Activated CD8-positive, alpha-beta T cell treated with anti-CD3 and anti-CD28 coated beads for 36 hours (primary cell): ENCODE measurements at places on chromosomes 2 and 18.
A peak's percentile ranks its signal among the peaks of the same experiment; 100 is the strongest.

GRCh38 chr2:234494361-234495250 lies 2.3 kb downstream of the ARL4C start:
- H3K27me3 ChIP-seq: no peaks in the 10 kb centered on the region
- peak overlapping the region; percentile 91 for H3K27ac ChIP-seq
- peak overlapping the region; percentile 90 for H3K4me3 ChIP-seq

DNA sequence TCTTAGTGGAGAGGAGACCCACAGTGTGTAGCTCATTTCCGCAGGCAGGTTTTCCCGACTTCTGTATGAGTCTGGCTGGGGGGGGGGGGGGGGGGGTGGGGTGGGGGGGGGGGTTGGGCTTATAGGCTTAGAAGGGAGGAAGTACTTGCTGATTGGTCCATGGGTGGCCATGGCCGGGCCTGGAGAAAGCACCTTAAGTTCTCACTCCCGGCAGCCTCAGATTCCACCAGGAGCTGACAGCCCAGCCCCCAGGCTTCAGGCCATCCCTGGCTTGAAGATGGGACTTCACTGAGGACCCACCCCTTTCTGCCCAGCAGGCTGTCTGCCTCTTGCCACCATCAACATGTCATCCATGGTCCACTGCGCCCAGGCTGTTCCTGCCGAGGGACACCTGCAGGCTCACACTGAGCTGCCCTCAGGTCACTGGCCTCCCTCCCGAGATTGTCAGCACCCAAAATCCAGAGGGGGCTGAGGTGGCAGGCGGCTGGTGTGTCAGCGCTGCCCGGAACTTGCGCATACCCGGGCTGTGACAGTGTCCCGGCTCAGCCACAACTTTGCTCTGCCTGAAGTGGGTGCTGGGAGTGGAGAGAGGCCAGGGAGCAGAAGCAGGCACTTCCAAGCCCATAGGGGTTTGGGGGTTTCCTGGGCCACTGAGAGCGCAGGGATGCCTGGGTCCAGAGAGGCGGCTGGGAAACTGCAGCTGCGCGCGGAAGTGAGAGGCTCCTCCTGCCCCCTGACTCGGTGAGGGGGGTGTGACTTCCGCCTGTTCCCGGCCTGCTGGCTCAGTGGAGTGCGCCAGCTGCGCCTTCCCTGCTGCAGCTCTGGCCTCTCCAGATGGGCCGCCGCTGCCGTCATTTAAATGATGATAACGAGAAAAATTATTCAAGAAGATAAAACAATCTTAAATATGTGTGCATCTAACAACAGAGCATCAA lies 256.1 kb downstream of the RPRM start:
- no peak overlapping the region for H3K27ac ChIP-seq
- H3K27me3 ChIP-seq: peaks cover 2% of the 10 kb centered on the region
- H3K4me3 ChIP-seq: no peak overlapping the region
- H3K4me1 ChIP-seq: no peaks in the 10 kb centered on the region

- H3K27me3 ChIP-seq: no peaks in the 10 kb centered on the region
- DNase-seq: peak; percentile 92
- peaks cover 5% of the 10 kb centered on the region for H3K36me3 ChIP-seq
Observed at GRCh38 chr2:43133708-43134570, 92.5 kb downstream of the ZFP36L2 start.

DNA sequence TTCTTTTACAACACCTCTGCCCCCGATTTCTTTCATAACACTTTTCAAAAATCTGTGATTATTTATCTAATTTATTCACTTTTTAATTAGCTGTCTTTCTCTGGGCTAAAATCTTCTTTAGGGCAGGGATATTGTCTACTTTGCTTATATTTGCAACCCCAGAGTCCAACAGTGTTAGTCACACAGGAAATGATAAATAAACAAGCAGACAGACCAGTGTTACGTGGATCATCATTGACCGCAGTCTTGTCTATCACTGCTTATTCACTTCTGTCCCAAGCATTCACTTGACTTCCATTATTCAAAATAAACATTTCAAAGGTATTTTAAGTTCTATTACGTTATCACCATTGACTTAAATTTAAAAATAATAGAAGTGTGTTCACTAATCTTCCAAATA lies 237.6 kb upstream of the UBE2E3 start:
- no peak overlapping the region for H3K4me3 ChIP-seq
- no peak overlapping the region for H3K27ac ChIP-seq
- no peaks in the 10 kb centered on the region for H3K4me1 ChIP-seq
- peaks cover 1% of the 10 kb centered on the region for H3K27me3 ChIP-seq
- H3K36me3 ChIP-seq: no peaks in the 10 kb centered on the region
- no peak for DNase-seq

DNA sequence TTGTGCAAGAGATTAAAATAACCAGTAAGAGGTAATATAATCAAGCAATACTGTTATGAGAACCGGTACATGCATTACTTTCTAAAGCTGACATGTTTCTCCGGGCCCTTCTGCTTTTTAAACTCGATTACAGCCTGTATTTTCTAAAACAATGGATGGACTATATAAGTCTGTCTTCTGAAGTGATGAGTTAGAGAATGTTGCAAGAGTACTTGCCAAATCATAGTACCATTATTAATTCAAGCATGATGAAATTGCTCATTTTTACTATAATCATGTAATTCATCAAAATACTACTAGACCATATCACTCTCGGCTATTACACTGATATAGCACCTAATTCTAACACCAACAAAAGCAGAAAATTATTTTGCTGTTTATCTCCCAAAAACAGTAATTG lies 1240.3 kb upstream of the ACVR2A start:
- no peaks in the 10 kb centered on the region for H3K36me3 ChIP-seq
- no peak overlapping the region for H3K4me3 ChIP-seq
- no peaks in the 10 kb centered on the region for H3K27me3 ChIP-seq
- no peak overlapping the region for H3K27ac ChIP-seq
- DNase-seq: no peak
- H3K4me1 ChIP-seq: no peaks in the 10 kb centered on the region

- no peak overlapping the region for H3K27ac ChIP-seq
- H3K4me3 ChIP-seq: no peak overlapping the region
- no peaks in the 10 kb centered on the region for H3K4me1 ChIP-seq
- no peaks in the 10 kb centered on the region for H3K36me3 ChIP-seq
- no peaks in the 10 kb centered on the region for H3K27me3 ChIP-seq
- no peak for DNase-seq
Observed at GRCh38 chr2:100976645-100977391, 25.3 kb upstream of the RPL31 start.

DNA sequence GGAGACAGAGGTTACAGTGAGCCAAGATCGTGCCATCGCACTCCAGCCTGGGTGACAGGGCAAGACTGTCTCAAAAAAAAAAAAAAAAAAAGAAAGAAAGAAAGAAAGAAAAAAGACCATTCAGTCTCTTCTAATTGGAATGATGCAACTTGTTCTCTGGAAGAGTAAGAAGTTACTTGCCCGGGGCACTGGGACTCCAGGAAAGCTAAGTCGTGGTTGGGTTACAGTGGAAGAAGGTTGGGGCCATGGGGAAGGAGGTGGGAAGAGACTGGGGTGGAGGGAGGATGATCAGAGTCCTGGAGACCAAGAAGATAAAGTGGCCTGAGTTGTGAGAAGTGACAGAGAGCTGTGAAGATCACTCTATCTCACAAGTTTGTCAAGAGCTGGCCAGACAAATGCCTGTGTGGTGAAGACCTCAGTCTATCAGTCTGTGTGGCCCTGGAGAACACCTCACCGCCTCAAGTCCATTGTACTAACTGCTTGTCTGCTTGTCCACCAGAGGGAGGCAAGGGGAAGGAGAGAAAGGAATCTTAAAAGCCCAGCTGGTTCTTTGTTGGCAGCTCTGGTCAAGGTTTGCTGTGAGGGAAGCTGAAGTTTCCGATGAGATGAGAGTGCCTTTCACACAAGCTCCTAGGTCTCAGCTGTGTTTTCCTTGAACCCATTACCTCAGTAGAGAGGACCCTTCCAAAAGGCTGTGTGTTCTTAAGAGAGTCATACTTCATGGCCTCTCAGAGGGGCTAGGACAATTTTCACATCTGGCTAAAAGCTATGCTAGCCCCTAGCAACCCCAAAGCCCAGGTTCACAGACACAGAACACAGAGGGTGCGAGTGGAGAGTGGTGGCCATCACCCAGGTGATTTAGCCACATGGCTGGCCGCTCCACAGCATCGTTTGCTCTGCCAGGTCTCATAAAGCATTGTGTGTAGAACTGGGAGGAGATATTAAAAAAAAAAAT lies 72.0 kb upstream of the TMEM178A start:
- no peak overlapping the region for H3K4me3 ChIP-seq
- no peaks in the 10 kb centered on the region for H3K27me3 ChIP-seq
- DNase-seq: no peak
- H3K4me1 ChIP-seq: no peaks in the 10 kb centered on the region
- no peak overlapping the region for H3K27ac ChIP-seq
- H3K36me3 ChIP-seq: no peaks in the 10 kb centered on the region

- no peaks in the 10 kb centered on the region for H3K36me3 ChIP-seq
- no peak overlapping the region for H3K27ac ChIP-seq
- H3K27me3 ChIP-seq: peaks cover 3% of the 10 kb centered on the region
- no peaks in the 10 kb centered on the region for H3K4me1 ChIP-seq
Observed at GRCh38 chr2:191951376-191951775, 104.5 kb upstream of the CAVIN2 start.

- H3K4me1 ChIP-seq: no peaks in the 10 kb centered on the region
- H3K4me3 ChIP-seq: no peak overlapping the region
- no peaks in the 10 kb centered on the region for H3K36me3 ChIP-seq
- no peak for DNase-seq
- H3K27me3 ChIP-seq: no peaks in the 10 kb centered on the region
Observed at GRCh38 chr18:33802955-33803354, 224.9 kb downstream of the ASXL3 start.

- H3K4me3 ChIP-seq: no peak overlapping the region
- H3K27me3 ChIP-seq: peaks cover 63% of the 10 kb centered on the region
- H3K36me3 ChIP-seq: peaks cover 1% of the 10 kb centered on the region
- H3K4me1 ChIP-seq: peaks cover 15% of the 10 kb centered on the region
- no peak overlapping the region for H3K27ac ChIP-seq
- no peak for DNase-seq
Observed at GRCh38 chr2:176186024-176186423, 2.4 kb upstream of the HOXD1 start.

DNA sequence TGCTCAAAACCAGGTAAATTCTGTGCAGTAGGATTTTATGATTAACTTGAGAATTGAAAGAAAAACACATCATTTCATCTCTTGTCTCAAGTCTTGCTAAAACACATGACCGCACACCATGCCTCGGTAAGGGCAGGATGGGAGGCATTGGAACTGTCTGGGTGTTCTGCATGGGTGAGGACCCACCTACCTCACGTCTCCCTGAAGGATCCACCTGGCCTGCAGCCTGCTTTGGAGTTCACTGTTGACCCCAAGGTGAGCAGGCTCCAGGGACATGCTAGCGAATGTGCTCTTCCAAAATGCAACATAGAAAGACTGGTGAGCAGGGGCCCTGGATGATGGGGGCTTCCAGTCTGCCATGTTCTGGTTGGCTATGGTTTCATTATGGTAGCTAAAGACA lies 131.5 kb downstream of the NCK2 start:
- H3K4me3 ChIP-seq: no peak overlapping the region
- peaks cover 89% of the 10 kb centered on the region for H3K4me1 ChIP-seq
- H3K27ac ChIP-seq: peak overlapping the region; percentile 84
- peaks cover 77% of the 10 kb centered on the region for H3K36me3 ChIP-seq

- no peak overlapping the region for H3K4me3 ChIP-seq
- H3K27ac ChIP-seq: no peak overlapping the region
- H3K4me1 ChIP-seq: no peaks in the 10 kb centered on the region
- no peaks in the 10 kb centered on the region for H3K36me3 ChIP-seq
Observed at GRCh38 chr18:79611040-79611681, 68.4 kb upstream of the CTDP1 start.

GRCh38 chr2:121801916-121802315 lies 46.5 kb downstream of the TSN start:
- H3K4me1 ChIP-seq: peaks cover 16% of the 10 kb centered on the region
- H3K27ac ChIP-seq: no peak overlapping the region
- no peaks in the 10 kb centered on the region for H3K36me3 ChIP-seq
- H3K27me3 ChIP-seq: peaks cover 5% of the 10 kb centered on the region

DNA sequence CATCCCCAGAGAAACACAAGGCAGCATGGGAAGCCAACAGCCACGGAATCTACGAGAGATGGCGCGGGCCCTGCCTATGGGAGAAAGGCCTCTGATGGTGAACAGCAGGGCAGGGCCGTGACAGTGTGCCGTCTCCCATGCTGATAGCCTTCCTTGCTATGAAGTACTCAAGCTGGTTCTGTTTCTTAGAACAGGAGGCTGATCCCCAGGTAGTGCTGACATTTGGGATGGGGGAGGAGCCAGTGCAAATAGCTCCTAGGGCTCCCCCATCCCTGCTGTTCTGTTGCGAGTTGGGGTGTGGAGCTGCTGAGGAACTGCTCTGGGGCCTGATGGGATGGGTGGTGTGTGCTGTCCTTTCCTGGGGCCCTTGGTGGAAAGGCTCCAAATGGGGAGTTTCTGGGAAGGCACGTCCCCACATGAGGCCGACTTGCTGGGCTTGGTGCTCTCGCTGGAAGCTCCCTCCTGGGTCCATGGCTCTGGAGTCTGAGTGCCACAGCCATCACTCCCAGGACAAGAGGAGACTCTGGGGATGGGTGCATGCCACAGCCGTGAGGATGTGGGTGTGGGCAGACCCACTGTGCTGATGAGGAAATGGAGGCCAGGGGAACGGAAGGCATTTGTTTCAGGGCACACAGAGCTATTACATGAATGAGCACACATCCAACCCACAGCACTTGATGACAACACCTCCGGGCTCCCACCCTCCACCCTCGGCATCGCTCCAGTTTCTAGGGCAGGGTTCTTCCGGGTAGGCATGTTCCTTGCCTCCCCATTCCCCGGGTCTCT lies 246.8 kb downstream of the HDAC4 start:
- no peak overlapping the region for H3K27ac ChIP-seq
- H3K27me3 ChIP-seq: no peaks in the 10 kb centered on the region
- peaks cover 42% of the 10 kb centered on the region for H3K36me3 ChIP-seq
- H3K4me3 ChIP-seq: no peak overlapping the region
- H3K4me1 ChIP-seq: peaks cover 14% of the 10 kb centered on the region

- no peak for DNase-seq
- H3K27ac ChIP-seq: no peak overlapping the region
- H3K4me1 ChIP-seq: no peaks in the 10 kb centered on the region
- no peak overlapping the region for H3K4me3 ChIP-seq
Observed at GRCh38 chr2:217840522-217840921, 162.3 kb downstream of the TNS1 start.

GRCh38 chr18:12442946-12443345 lies 35.2 kb downstream of the PRELID3A start:
- H3K4me3 ChIP-seq: no peak overlapping the region
- no peak for DNase-seq
- H3K36me3 ChIP-seq: no peaks in the 10 kb centered on the region
- no peak overlapping the region for H3K27ac ChIP-seq
- H3K4me1 ChIP-seq: no peaks in the 10 kb centered on the region
- H3K27me3 ChIP-seq: no peaks in the 10 kb centered on the region

GRCh38 chr18:23701017-23701416 lies 11.8 kb downstream of the LAMA3 start:
- no peak for DNase-seq
- H3K27ac ChIP-seq: no peak overlapping the region
- H3K27me3 ChIP-seq: peaks cover 13% of the 10 kb centered on the region

- peaks cover 17% of the 10 kb centered on the region for H3K4me1 ChIP-seq
- H3K36me3 ChIP-seq: peaks cover 17% of the 10 kb centered on the region
- no peak for DNase-seq
- H3K27ac ChIP-seq: peak overlapping the region; percentile 13
- H3K4me3 ChIP-seq: peak overlapping the region; percentile 1
- no peaks in the 10 kb centered on the region for H3K27me3 ChIP-seq
Observed at GRCh38 chr2:54054271-54054670, 61.1 kb upstream of the ACYP2 start.
